DMS79 treated with DMSO at 0.1 percent for 48 hours (cell line): ENCODE measurements at places on chromosomes 7 and 10.

GRCh38 chr7:155205368-155206317 is 92.0 kb upstream of the INSIG1 start:
- DNase-seq, result peak; percentile 30

DNA sequence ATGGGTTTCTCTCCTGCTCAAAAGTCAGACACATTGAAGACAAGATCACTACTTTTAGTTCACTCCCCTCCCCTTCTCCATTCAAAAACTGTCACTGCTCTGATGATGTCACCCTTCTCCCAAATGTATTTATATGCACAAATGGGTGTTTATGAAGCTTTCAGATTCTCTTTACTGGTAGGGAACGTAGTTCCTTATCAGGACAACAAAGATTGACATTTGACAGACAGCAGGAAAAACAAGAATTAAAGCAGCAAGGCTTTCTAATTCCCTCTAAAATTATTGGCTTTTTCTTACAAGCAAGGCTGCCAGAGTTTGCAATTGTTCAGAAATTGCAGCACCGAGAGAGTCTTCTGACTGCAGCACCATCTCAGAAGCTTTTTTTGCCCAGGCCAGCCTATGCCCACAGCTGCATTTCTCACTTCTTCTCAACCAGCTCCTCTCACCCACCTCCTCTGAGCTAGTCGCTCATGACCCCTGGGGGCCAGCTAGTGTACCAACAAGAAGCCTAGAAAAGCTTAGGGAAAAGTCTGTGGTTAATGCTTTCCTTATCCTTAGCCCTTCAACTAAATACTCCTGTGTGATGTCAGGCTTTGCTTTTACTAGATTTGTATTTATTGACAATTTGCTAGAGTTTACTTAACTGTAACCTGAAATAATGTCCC is 265.1 kb downstream of the HTR7 start:
- peak; percentile 42 for DNase-seq

DNA sequence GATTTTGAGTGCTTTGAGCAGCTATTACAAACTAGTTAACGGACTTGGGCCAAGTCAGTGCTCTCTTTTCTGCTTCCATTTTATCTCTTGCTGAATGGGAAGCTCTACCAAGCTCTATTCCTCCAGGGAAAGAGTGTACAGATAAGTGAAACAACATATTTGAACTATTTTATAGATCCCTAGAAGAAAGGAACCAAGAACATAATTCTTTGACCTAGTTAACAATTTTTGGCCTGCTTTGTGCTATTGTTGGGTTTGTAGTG is 244.8 kb downstream of the PRKG1 start:
- DNase-seq, result no peak

DNA sequence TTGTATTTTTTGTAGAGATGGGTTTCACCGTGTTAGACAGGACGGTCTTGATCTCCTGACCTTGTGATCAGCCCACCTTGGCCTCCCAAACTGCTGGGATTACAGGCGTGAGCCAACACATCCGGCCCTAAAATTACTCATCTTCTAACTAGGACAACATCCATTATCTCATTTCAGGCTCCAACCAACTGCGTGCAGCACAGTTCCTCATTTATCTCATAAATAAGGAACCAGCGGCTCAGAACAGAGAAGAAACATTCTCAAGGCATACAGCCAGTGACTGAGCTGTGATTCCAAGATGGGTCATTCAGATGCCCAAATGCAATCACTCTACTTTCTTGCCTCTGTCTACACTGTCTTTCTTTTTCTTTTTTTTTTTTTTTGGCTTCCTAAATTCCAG is 356.1 kb downstream of the ELMO1 start:
- no peak for DNase-seq
